SJSA1 (cell line): ENCODE measurements at places on chromosomes 3 and 15. TPM values are rescaled to one million over a fixed set of nuclear protein-coding genes. Genes with fewer than 3 reads are reported as not detected.

- DNase-seq: peak; percentile 95
These were observed 44.9 kb upstream of the MANF start for GRCh38 chr3:51340013-51340829.

- DNase-seq: no peak
These were observed 293.8 kb downstream of the LRTM1 start for GRCh38 chr3:54634122-54634469.

DNA sequence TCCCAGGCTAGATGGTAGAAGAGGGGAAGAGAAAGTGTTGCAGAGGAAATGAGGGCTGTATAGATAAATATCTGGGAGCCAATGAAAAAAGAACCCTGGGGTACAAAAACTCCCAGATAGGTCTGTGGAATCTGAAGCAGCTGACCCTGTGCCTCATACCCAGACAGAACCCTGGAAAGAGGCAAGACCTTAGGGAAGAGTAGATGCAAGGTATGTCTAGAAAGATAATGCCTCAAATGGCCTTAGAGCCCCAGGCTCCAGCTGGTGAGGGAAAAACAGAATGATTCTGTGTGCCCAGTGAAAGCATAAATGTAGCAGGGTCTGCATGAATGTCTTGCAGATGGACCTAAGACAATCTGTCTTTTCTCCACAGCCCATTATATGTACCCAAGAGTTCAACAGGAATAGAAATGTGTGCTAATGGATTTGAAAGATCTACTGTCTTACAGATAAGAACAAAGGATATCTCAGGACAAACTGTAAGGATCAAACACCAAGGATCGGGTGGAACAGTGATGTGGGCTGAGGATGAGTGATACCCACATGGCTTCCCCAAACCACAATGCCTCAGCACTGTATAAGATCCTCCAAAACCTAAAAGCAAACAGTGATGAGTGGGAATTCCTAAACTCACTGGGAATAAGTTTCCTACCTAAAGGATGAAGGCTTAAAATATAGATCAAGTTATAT lies 58.8 kb downstream of the NCEH1 start:
- no peak for DNase-seq

DNA sequence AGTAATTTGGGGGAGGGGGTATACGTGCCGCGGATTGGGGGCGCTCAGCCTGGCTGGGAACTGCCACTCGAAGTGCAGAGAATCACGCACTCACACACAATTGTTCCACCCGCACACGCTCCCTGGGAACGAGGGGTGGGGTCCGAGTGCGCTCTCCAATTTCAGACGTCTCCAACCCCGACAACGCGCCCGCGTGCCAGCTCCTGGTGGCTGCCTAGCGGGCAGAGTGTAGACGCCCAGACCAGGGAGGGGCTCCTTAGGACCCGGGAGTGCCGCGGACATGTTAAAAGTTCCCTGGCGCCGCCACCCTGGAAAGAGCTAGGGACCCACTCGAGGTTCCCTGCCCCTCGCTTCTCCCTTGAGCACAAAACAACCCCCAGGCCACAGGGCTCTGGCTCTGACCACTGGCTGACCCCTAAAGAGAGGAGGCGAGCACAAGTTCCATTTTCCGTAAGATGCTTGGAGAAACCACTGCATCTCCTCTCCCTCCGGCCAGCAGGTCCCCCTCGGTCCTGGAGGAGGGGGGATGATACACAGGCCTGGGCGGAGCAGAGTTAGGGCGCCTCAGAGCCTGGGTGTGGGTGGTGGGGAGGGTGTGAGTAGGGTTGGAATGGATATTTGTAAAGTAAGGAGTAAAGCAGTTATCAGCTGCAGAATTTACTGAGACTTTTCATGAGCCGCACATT lies 894 bp upstream of the ANKRD63 start:
- no peak for DNase-seq

DNA sequence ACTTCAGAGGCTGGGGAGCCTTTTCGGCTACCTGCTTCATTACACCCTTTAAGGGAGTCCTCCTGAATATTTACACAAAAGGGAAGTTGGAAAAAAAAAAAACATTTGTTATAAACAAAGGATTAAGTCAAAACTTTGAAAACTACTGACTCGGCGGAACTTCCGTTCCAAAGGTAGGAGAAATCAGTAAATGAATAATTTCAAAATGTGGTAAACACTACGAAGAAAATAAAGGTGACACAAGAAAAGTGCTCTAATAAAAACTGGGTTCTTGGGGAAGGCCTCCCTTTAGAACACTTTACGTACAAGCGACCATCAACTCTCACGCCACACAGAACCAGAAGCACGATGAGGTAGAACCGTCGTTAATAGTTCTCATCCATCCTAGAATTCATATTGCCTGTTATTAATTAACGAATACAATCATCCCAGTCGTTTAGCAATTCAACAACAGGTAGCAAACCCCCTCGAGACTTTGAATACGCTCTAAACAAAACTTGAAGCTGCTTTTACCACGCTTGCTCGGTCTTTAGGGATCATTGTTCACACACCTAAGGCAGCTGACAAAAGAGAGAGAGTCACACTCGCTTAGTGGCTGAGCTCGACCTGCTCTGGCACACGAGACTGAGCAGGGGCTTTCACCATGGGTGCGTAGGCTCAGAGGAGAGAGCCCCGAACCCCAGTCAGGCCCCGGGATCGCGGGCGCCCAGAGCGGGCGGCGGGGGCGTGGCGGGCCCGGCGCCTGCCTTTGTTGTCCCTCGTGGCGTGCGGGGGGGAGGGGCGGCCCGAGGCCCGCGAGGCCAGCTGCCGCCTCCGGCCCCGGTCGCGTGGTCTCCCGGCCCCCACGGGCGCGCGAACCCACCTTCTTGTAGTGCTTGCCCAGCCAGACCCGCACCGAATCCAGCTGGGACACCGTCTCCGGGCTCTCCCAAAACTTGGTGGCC lies 680 bp downstream of the SMARCC1 start:
- DNase-seq: peak; percentile 48

DNA sequence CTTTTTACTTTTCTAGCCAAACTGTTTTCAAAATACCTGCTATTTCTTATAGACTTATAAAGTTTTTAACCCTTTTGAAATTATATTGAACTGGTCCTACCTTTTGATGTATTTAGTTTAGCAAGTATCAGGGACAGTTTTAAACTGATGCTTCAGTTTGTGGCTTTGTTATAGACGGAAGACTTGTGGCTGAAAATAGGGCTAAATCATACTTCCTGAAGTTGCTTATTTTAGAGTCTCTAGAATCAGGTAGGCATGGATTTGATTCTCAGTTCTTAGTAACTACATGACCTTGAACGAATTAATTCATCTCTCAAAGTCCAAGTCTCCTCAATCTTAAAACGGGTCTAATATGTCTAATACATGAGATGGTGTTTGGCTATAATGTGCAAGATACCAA lies 322.8 kb downstream of the RAP2B start:
- no peak for DNase-seq

DNA sequence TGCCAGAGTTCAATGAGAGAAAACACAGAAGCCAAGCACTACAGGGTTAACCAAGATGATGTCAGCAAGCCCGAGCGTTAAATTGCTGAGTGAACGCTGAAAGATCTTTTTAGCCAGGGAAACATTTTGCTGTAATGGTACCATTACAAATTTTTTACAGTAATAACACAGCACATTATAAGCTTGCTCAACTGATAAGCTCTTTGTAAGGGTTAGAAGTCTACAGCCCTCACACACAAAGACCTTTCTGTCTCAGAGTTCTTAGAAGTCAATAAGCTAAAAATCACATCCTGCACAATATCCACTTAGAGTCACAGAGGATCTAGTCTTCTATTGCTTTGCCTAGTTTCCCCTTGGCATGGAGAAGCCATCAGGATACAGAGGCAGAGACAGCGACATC lies 29.9 kb downstream of the CHSY1 start:
- DNase-seq: no peak

DNA sequence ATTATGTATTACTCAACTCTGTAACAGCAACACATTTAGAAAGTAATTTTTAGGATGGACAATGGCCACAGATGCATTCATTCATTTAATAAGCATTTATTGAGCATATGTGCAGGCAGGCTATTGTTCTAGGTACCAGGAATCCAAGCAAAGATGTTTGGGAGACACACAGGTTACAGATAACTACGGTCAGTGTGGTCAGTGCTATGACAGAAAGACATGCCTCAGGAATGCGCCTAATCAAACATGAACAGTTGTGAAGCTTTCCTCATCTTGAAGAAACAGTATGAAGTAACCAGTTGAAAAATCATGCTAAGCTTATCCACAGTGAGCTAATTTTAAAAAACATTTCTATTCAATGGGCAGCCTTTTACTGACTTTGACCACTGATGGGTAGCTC lies 155.4 kb upstream of the CCDC54 start:
- DNase-seq: peak; percentile 59

DNA sequence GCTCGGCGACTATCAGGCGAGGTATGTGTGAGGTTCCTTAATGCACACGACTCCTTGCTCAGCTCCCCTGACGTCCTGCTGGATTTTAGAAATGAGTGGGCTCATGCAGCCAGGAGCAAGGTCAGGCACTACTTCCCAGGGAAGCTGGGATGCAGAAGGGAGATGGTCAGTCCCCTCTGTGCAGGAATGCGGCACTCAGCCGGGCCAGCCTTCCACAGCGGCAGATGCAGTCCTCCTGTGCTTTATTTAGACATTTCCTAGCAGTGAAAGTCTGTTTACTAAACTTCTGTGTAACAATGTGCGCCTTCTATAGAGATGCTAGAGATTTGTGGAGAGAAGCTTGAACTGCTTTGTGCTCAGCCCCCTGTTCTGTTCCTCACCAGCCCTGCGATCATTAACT lies 252.1 kb downstream of the SLCO3A1 start:
- no peak for DNase-seq

GRCh38 chr15:34793901-34794300 lies 1.4 kb downstream of the ACTC1 start:
- no peak for DNase-seq

DNA sequence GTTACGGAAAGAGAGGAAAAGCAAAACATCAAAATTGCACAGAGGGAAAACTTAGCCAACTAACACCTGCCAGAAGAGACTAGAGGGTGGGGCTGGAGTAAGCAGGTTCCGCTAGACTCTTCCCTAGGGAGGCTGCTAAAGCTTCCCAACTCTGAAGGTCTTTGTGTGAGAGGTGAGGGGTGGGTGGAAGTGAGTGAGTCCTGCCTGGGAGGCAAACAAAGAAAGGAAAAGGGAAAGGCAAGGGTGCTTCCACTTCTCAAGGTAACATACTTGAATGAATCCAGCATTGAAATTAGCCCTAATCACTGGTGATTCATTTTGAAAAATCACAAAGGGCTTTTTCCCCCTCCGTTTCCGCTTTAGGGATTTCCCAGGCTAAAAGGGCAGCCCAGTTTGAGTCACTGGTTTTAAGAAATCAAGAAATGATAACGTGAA lies 220.5 kb upstream of the ADAMTS9 start:
- no peak for DNase-seq

- peak; percentile 75 for DNase-seq
These were observed at the start of gene RFX7 for GRCh38 chr15:56243163-56244037. Gene RFX7, minus strand, starts transcription at chr15:56243879. Its CDS starts 594 bp downstream, at chr15:56243285.

DNA sequence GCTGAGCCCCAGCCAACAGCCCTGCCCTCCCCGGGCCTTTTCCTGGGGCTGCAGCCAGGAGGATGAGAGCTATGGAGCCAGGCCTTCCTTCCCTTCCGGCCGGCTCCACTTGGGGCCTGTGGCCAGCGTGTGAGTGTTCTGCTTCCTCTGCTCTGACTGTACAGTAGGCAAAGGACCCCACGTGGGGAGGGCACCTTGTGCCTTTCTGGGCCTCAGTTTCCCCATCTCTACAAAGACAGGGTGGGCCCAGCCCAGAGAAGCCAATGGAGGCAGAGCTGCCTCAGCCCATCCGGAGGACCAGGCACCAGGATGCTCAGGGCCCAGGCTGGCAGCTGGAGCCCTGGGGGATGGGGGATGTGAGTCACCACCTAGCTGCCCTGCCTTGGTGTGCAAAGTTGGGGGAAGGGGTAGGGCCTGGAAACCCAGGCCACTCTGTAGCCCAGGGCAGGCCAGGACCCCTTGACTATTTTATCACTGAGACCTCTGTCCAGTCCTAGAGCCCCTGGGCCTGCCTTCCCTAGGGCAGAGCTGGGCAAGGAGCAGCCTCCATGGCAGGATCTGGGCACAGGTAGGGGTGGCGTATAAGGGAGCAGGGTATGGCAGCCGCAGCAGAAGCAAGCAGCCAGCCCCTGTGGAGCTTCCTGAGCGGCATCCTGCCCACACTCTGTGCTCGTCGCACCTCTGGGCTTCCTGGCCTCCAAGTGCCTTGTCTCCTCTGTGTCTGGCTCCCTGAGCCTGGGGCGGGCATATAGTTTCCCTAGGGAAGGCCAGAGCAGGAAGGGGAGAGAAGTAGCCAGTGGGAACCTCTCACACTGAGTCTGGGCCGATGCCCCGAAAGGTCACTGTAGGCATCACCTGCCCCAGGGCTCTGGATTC lies 1.8 kb downstream of the PSTPIP1 start:
- no peak for DNase-seq

DNA sequence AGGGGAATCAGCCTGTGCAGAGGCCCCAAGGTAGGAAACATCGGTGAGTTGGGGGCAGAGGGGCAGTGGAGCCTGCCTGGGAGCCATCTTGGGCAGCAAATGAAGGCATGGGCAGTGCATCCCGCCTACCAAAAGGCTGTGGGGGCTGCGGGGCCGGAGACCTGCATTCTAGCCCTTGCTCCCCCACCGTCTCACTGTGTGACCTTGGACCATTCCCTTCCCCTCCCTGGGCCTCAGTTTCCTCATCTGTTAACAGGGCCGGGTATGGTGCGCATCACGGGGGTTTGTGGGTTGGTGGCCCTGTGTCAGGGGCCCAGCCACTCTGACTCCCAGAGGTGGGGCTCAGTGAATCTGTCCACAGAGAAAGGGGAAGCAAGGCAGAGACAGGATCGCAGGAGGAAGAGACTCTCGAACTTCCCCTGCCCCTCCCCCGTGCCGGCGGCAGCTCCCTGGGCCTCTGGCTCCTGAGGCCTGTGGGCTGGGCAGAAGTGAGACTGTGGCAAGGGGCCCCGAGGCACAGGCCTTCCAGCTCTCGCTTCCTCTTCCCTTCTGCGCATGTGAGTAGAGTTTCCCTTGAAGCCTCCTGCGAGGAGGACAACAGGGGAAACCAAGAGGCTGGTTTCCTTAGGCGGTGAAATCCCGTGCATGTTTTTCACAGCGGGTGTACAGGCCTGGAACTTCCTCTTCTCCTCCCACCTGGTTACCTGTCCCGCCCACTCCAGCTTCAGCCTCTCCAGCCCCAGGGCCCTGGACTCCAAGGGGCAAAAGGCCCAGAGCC lies 42.9 kb downstream of the IDH2 start:
- no peak for DNase-seq

- no peak for DNase-seq
These were observed 13.1 kb upstream of the OSBPL11 start for GRCh38 chr3:125608419-125608818.

Gene ATP6V1A
- 54.8 and 65.8 TPM in 2 replicates for total RNA-seq

Gene PSTPIP1
- not detected in 2 replicates for total RNA-seq

Gene FANCD2OS
- total RNA-seq: not detected in 2 replicates

Gene LARP6
- total RNA-seq: 59.1 and 81.5 TPM in 2 replicates

Gene CSTA
- total RNA-seq: not detected in 2 replicates

Gene UTS2B
- 0.76 TPM in 1 of 2 replicates, not detected in the other for total RNA-seq

Gene DNASE1L3
- not detected in 2 replicates for total RNA-seq

Gene TGM4
- 0.05 TPM in 1 of 2 replicates, not detected in the other for total RNA-seq

Gene CHRM5
- total RNA-seq: 0.11 TPM in 1 of 2 replicates, not detected in the other

Gene MEIS2
- total RNA-seq: 3.0 and 4.2 TPM in 2 replicates

Gene MB21D2
- total RNA-seq: 18.0 and 22.5 TPM in 2 replicates
